ENCODE measurements at places on chromosomes 2 and 18.

- no peak for DNase-seq
Observed at GRCh38 chr2:86074256-86074655, 31.4 kb downstream of the POLR1A start.

GRCh38 chr2:205511641-205512040, 170.7 kb upstream of the NRP2 start:
- no peak for DNase-seq

GRCh38 chr2:99480390-99480789, 9.4 kb downstream of the REV1 start:
- DNase-seq = no peak

DNA sequence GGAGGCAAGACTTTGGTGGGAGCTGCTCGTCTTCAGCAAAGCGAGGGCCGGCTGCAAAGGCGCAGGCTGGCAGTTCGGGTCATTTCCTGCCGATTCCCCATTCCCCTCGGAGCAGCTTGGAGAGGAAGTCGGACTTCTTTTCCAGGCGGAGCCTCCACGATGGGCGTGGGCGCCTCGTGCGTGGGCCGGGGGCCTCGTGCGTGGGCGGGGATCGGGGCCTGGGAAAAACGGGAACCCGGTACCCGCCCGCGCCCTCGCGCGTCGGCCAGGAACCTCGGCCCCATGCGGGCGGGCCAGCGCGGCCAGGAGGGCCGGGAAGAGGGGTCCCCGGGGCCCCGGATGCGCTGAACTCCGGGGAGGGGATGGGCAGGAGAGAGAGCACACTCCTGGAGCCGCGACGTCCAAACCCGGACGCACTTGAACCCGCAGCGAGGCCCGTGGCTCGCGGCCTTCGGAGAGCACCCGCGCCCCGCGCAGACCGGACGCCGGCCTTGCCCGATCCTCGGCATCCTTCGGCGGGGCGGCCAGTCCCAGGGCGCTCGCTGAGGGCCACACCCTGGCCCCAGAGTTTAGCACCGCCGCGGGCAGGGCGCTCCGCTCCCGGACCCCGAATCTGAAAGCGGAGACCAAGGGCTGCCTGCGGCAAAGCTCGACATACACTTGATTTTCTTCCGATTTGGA, 368.4 kb downstream of the MTX2 start:
- DNase-seq = no peak

- DNase-seq = no peak
Observed at GRCh38 chr18:72942766-72943165, 75.0 kb upstream of the NETO1 start.

DNA sequence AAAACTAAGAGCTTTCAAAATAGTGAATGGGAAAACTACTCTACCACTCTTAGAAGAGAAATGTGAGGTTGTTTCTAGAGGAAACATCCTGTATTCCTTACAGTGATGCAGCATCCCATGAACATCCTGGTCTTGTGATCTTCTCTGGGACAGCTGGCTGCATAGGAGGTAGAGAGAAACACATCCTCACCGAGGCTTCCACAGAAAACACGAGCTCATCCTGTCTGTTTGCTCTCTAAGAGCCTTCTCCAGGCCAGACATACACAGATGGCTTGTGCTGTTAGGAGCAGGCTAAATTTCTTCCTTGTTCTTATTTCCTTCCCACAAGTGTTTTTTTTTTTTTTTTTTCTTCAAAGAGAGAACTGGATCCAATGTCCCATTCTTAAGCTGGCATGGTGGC, 14.7 kb upstream of the FZD7 start:
- DNase-seq = no peak

- DNase-seq = no peak
Observed at GRCh38 chr2:201452058-201452921, 750 bp downstream of the STRADB start.

DNA sequence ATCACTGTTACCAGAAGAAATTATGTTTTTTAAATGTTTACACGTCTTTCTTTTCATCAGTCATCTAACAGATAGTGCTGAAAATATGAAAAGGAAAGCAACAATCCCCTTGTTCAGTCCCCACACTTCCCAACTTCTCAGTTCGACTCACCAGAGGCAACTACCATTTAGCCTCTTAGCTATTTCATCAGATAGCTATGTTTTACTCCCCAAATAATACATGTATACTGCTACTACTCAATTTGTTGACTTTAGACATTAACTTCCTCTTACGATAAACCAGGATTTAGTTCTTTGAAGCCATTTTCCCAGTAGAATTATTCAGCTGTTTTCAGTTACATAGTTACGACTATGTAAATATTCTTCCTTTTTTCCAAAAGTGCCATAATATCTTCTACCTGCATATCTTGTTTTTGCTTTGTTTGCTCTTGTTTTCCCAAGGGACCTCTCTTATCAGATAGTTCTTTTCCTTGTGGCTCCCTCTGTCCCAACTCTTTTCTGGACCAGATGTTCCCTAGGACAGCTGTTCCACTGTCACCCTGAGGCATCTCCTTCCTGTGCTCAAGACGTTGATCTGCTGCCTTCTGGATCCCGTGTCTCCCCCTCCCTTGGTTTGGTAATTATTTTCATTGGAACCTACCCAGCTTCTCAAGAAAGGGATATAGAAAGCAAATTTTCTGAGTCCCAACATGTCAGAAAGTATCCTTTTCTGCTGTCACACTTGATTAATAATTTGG, 289.3 kb upstream of the TANK start:
- DNase-seq = no peak
